ENCODE measurements at places on chromosomes 12 and 14.

DNA sequence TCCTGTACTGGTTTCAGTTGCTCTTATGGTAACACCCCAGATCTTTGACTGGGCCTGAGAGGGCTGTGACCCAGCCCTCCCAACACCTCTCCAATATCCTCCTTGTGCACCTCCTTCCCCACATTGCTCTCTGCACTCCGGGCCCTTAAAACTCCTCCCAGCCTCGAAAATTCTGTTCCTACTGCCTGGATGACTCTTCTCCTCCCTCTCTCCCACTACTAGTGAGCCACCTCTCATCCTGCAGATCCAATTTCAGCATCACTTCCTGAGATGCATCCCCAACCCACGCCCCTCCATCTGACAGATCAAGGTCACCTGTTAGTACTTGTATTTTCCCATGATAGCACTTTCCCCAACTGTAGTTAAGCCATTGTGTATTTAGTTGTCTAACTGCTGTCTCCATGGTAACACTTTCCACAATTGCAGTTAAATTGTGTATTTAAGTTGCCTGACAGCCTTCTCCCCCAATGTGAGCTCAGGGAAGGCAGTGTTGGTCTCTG is 11.5 kb upstream of the NT5DC3 start:
- H3K4me1 ChIP-seq, result no peaks in the 10 kb centered on the region
- no peak overlapping the region for H3K4me3 ChIP-seq
- no peaks in the 10 kb centered on the region for H3K36me3 ChIP-seq
- no peak overlapping the region for H3K27ac ChIP-seq

DNA sequence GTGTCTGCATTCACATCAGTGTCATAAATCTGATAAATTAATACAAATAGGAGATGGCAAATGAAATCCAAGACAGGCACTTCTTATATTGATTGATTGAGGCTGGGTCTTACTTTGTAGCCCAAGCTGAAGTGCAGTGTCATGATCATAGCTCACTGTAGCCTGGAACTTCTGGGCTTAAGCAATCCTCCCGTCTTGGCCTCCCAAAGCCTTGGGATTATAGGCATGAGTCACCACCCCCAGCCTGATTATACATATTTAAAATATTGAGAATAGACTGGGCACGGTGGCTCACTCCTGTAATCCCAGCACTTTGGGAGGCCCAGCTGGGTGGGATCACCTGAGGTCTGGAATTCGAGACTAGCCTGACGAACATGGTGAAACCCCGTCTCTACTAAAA is 51.3 kb downstream of the MARK3 start:
- no peaks in the 10 kb centered on the region for H3K27me3 ChIP-seq
- H3K4me1 ChIP-seq, result no peaks in the 10 kb centered on the region
- H3K4me3 ChIP-seq, result no peak overlapping the region
- H3K27ac ChIP-seq, result no peak overlapping the region
- DNase-seq, result no peak
- H3K36me3 ChIP-seq, result peaks cover 31% of the 10 kb centered on the region

DNA sequence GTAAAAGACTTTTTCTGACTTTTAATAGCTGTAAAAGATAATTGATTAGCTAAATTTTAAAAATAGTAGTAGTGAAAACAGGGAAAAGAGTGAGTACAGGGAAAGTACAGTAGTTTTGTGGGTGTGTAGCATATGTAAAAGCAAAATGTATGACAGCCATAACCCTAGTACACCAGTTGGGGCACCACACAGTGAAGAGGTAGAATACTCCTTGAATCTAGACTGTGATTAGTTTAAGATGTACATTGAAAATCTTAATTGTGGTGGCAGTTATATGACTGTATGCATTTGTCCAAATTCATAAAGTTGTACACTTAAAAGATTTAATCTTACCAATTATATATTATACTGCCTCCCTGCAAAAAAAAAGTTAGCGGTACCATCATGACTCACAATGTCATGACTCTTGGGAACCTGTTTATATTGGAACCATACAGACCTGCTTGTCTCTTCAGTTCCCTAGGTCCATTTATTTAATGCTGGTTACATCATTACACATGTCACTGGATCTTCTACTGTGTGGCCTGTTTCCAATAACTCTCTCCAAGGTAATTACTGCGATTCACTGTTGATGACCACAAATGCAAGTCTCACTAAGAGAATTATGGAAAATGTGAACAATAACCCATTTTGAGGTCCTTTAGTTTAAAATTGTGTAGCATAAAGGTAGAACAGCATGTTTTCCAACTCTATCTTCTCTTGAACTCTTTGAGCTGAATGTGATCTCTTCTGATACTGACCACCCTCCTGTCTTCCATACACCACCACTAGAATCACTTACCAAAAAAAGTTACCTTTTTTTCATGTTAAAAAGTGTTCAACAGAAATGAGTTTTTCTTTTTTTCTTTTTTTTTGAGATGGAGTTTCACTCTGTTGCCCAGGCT is 264.2 kb upstream of the AMIGO2 start:
- no peak for DNase-seq
- H3K27ac ChIP-seq, result no peak overlapping the region
- H3K36me3 ChIP-seq, result no peaks in the 10 kb centered on the region
- H3K4me1 ChIP-seq, result no peaks in the 10 kb centered on the region
- H3K4me3 ChIP-seq, result no peak overlapping the region
- H3K27me3 ChIP-seq, result no peaks in the 10 kb centered on the region

- H3K4me1 ChIP-seq, result peaks cover 58% of the 10 kb centered on the region
- peak; percentile 73 for DNase-seq
- peak overlapping the region; percentile 55 for H3K27ac ChIP-seq
- H3K36me3 ChIP-seq, result peaks cover 19% of the 10 kb centered on the region
- H3K27me3 ChIP-seq, result no peaks in the 10 kb centered on the region
Observed at GRCh38 chr14:100281286-100282082, 24.8 kb downstream of the SLC25A29 start.

GRCh38 chr12:19744705-19745218 is 305.5 kb downstream of the AEBP2 start:
- no peaks in the 10 kb centered on the region for H3K36me3 ChIP-seq
- DNase-seq, result no peak
- no peaks in the 10 kb centered on the region for H3K4me1 ChIP-seq
- peak overlapping the region; percentile 18 for H3K27ac ChIP-seq

GRCh38 chr12:94602024-94602423 is 48.3 kb downstream of the TMCC3 start:
- no peaks in the 10 kb centered on the region for H3K27me3 ChIP-seq
- H3K4me3 ChIP-seq, result no peak overlapping the region
- no peaks in the 10 kb centered on the region for H3K4me1 ChIP-seq

DNA sequence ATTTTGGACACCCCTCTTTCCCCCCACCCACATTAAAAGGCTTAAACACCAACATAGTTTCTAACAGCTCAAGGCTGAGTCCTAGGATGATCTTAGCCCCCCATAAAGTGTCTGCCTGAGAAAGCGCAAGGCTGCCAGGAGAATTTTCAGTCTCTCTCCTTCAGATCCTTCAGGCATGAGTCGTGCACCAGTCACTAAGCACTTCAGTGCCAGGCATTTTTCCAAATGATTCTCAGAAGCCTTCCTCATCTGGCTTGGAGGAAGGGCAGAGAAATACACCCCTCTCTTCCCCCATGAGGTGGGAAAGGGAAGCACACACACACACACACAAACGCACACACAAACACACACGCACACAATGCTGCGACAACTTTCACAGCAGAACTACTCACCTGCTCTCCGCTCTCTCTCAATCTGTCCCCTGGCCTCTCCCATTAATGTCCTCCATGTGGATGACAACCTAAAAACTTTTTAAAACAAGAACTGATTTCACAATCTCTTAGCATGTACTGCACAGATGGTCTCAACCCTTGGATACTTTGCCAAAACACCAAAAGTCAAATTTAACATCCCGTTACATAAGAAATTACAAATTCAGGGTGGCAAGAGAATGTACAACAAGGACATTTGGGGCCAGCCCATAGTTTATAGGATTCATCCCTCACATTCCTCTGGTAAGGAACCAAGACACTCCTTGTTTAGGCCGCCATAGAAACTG is 49.8 kb downstream of the CKAP4 start:
- H3K4me3 ChIP-seq, result no peak overlapping the region
- no peak for DNase-seq
- H3K27me3 ChIP-seq, result no peaks in the 10 kb centered on the region

DNA sequence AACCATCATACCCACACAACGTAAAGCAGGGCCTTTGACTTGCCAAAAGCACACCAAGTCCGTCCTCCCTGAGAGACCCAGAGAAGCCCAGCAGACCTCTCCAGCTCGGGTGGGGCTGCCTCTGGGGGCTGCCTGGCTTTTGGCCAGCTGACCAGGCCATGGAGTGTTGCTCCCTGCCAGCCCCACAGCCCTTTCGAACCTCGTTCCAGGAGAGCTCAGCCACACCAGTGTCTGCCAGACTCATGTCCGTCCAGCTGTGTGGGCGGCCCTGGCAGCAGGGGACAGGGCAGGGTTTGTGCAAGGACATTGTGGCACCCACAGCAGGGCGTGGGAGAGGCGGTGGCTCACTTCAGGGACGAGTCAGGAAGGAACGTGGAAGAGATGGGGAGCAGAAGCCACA is 22.6 kb upstream of the IRF2BPL start:
- peak; percentile 92 for DNase-seq
- no peak overlapping the region for H3K4me3 ChIP-seq
- H3K4me1 ChIP-seq, result peaks cover 38% of the 10 kb centered on the region
- peak overlapping the region; percentile 68 for H3K27ac ChIP-seq
- no peaks in the 10 kb centered on the region for H3K36me3 ChIP-seq
- no peaks in the 10 kb centered on the region for H3K27me3 ChIP-seq

DNA sequence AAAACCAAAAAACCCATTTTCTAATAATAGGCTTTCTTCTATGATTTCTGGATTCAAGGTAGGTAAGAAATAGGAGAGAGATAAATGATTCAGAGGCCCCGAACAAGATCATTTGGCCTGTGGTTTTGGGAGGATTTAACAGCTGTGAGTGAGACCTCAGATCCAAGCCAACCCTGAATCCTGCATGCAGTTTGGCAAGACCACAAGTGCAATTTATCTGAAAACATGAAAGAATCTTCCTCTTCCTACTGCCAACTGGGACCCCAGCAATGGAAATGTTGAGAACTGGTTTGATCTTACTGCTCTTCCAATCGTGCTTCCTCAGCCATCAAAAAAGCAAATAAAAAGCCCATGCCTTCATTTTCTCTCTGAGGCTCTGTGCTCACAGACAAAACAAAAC is 519.7 kb upstream of the TBX3 start:
- H3K27ac ChIP-seq, result no peak overlapping the region
- no peak for DNase-seq
- no peaks in the 10 kb centered on the region for H3K4me1 ChIP-seq
- H3K4me3 ChIP-seq, result no peak overlapping the region

- H3K36me3 ChIP-seq, result peaks cover 31% of the 10 kb centered on the region
- DNase-seq, result no peak
- H3K4me1 ChIP-seq, result no peaks in the 10 kb centered on the region
Observed at GRCh38 chr14:75783602-75784313, 122.7 kb downstream of the TTLL5 start.

GRCh38 chr12:128801879-128802391 is 21.8 kb downstream of the SLC15A4 start:
- H3K27ac ChIP-seq, result no peak overlapping the region
- no peaks in the 10 kb centered on the region for H3K27me3 ChIP-seq
- H3K36me3 ChIP-seq, result peaks cover 67% of the 10 kb centered on the region
- no peak overlapping the region for H3K4me3 ChIP-seq
- H3K4me1 ChIP-seq, result peaks cover under 1% of the 10 kb centered on the region

DNA sequence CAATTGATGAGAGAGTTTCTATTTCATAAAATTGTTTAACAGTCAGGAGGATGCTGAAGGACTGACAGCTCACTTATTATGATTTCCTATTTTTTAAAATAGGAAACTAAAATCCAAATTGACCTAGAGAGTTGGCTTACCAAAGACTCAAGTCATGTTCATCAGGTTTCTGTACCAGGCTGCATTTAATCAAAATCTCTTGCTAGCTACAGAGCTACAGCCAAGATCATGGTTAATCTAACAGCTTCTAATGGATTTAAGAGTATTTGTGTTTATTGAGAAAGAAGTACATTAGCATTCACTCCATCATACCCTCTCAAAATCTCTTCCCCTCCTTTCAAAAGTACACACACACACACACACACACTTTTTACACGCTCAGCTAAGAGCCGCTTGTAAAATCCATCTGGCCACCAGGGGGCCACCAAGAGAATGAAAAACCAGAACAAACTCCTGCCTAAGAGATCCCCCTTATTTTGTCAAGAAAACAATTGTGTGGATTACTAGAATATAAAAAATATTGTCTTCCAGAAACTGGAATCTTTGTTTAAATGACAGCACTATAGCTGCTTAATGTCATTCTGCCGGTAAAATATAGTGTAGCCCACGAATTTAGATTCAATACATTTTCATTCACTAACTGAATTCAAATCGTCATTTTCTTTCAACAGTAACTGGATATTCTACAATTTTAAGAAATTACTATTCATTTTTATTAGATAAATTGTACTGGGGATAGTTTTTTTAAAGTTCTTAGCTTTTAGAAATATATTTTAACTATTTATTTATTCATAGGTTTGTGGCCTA is 334.0 kb downstream of the BTG1 start:
- DNase-seq, result peak; percentile 75
- no peaks in the 10 kb centered on the region for H3K4me1 ChIP-seq
- no peak overlapping the region for H3K27ac ChIP-seq
- H3K27me3 ChIP-seq, result no peaks in the 10 kb centered on the region
- H3K4me3 ChIP-seq, result no peak overlapping the region
- H3K36me3 ChIP-seq, result no peaks in the 10 kb centered on the region

- no peak for DNase-seq
- no peaks in the 10 kb centered on the region for H3K36me3 ChIP-seq
- H3K4me3 ChIP-seq, result no peak overlapping the region
- H3K27me3 ChIP-seq, result no peaks in the 10 kb centered on the region
Observed at GRCh38 chr12:77387671-77388070, 322.3 kb upstream of the E2F7 start.

DNA sequence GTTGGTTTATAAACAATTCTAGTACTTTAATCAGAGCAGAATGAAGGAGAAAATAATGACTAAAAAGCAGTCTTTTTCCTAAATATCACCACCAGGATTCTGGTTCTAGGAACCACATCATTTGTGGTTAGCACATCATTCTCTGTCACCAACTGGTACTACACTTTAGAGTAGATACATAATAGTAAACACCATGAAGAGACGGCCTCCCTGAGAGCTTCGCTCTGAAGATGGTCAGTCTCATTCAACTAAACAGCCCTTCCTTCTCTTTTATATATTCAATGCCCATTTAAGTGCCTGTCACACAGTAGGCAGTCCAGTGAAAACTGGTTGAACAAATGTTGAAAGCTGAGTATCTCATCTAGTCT is 10.9 kb downstream of the SLC38A2 start:
- no peak for DNase-seq
- H3K27ac ChIP-seq, result no peak overlapping the region
- peaks cover 48% of the 10 kb centered on the region for H3K4me1 ChIP-seq
- no peak overlapping the region for H3K4me3 ChIP-seq

- peak overlapping the region; percentile 81 for H3K4me3 ChIP-seq
- peak; percentile 78 for DNase-seq
- H3K4me1 ChIP-seq, result peaks cover 34% of the 10 kb centered on the region
- peaks cover under 1% of the 10 kb centered on the region for H3K36me3 ChIP-seq
Observed at GRCh38 chr12:122079033-122079531, 526 bp downstream of the MLXIP start.

DNA sequence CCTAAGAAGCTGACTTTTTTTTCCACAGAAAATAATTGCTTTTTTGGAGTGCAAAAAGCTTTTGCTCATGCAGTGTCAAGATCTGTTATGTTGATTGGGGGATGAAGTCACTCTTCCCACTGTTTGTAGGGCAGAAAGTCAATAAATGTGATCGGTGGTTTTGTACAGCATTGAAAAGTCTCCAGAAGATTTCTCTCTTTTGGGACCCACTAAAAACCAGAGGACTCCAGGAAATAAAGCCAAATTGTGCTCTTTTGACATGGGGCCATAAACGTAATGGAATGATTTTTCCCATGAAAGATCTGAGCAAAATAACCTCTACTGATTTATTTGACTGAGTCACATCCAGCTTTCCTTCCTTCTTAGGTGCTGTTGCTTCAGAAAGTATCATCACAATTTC is 122.5 kb downstream of the SNAPC1 start:
- H3K4me1 ChIP-seq, result no peaks in the 10 kb centered on the region
- H3K27ac ChIP-seq, result no peak overlapping the region
- DNase-seq, result no peak
- H3K27me3 ChIP-seq, result no peaks in the 10 kb centered on the region
- H3K4me3 ChIP-seq, result no peak overlapping the region

Measured in upper lobe of right lung (tissue), 1 donor.